Central memory CD4-positive, alpha-beta T cell (primary cell): ENCODE measurements at places on chromosomes 11 and 22.

DNA sequence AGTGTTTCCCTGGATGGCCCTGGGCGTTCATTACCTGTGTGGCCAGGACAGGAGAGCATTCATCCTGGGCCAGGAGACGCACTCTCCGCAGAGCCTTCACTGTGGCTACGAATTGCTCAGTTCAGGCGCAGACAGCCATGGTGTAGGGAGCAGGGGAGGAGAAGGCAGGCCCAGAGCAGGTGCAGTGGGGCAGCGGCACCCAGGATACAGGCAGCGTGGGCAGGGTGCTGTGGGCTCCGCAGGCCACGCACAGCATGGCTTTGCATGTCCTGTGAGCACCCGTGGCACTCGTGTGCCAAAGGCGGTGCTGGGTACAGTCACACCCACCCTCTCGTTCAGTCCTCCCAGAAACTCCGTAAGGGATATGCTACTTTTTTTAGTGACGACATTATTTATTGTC lies 124.2 kb upstream of the B3GAT1 start:
- DNase-seq = no peak

GRCh38 chr11:111454561-111455192 lies 57.5 kb downstream of the BTG4 start:
- no peak for DNase-seq

DNA sequence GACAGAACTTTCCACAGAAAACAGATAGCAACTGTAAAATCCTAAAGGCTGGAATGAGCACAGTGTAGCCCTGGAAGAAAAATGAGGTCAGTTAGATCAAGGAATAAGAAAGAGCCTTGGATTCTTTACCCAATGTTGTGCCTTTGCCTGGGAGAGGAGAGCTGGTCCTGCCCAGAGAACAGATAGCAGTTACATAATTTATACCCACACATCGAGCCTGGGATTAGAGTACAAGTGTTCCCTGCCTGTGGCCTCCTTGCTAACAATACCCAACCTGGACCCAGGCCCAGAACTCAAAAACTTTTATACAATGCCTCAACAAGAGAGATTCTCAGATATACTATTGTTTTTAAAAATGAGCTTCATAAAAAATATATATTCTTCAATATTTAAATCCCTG lies 1998.4 kb downstream of the LRRC4C start:
- DNase-seq = no peak

DNA sequence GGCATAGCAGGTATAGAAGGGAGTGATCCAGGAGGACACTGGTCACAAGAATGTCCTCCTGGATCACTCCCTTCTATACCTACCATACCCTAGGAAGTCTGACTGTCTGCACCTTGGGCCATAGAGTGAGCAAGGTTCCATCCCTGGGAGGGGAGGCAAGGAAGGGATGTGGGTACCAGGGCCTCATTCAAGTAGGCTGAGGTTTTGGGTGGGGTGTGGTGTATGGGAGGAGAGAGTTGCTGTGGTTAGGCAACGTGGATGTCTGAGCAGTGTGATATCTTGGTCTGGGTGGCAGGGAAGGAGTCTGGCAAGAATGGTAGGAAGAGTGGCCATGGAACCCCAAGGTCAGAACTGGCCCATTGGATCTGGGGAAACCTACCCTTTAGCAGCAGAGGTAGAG lies 13.2 kb downstream of the PPFIBP2 start:
- DNase-seq = peak; percentile 71

GRCh38 chr22:48898524-48899250 lies 929.0 kb downstream of the BRD1 start:
- DNase-seq = no peak

DNA sequence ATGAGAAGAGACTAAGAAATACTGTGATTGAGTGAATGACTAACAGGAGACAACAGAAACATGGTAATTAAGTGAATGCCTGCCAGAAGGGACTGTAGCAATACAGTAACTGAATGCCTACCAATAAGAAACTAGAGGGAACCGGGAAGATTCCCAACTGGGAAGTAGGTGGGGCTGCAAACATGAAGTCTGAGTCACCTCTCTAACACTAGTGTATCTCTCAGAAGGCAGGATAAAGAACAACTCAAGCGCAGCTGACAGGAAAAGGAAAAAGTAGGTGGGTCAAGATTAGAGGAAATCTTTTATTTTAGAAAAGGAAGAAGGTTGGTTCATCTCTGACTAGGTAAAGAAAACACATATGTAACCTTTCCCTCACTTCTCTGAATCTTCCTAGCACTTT lies 14.0 kb downstream of the C11orf42 start:
- no peak for DNase-seq

GRCh38 chr11:129190087-129190486 lies 2.0 kb downstream of the ARHGAP32 start:
- no peak for DNase-seq

DNA sequence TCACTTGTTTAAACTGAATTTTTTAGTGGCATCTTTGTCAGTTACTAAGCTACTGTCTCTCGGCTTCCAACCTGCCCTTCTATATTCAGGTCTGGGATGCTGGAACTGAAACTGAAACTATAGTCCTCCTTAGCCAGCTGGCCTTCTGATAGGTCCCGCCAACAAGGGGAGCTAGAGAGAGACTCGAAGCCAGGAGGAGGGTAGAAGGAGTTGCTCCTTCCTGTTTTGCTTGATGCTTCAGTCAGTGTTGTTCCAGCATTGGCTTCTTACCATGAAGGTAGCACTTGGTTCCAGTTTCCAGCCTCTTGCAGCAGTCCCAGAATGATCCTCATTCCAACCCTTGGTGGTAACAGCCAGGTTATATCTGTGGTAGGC lies 32.9 kb upstream of the HORMAD2 start:
- peak; percentile 50 for DNase-seq

DNA sequence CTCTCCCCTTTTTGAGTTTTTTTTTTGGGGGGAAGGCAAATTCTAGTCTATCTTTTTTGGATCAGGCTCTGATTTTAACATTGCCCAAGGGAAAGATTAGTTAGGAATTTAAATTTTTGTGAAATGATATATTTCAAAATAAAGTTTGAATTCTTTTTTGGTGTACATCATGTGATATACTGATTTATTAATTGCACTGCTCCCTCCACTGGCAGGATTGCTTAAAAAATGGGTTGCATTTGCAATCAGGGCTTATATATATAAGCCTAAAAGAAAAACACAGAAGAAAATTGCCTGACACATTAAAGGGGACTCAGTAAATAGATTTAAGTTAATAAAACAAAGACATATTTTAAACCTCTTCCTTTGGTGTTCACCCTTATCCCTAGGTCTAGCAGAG lies 1.2 kb downstream of the DYNC2H1 start:
- no peak for DNase-seq

DNA sequence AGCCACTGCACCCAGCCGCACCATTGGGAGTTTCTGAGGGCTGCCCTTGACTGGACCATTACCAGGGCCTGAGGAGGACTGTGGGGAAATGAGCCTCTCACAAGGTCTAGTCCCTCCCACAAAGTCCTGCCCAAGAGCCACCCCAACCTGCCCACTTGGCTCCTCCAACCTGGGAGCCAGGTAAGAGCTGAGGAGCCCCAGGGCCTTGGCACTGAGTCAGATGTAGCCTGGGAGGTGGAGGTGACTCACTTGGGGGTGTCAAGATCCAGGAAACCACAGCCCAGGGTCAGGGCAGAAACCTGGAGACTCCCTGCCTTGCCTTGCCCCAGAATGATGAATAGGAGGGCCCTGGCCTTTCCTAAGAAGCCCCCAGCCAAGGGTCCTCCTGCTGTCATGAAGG lies 25.8 kb upstream of the P2RY2 start:
- no peak for DNase-seq

DNA sequence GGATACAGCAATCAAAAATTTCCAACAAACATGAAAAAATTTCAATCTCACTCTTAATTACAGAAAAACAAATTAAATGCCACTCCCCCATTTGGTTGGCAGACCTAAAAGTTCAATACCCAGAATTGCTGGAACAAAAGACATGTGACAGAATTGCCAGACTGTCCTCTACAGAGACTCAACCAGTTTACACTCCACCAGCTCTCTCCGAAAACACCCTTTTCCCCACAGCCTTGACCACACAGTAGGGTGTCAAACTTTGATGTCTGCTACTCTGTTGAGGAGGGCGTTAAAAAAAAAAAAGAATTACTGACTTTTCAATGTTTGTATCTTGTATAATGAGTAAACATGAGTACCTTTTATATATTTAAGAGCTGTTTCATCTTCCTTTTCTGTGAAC lies 44.7 kb upstream of the YPEL1 start:
- no peak for DNase-seq

- DNase-seq = no peak
These were observed 728 bp downstream of the CTTN start for GRCh38 chr11:70398834-70399680.

- no peak for DNase-seq
These were observed 20.3 kb downstream of the MRGPRD start for GRCh38 chr11:68960294-68961071.

DNA sequence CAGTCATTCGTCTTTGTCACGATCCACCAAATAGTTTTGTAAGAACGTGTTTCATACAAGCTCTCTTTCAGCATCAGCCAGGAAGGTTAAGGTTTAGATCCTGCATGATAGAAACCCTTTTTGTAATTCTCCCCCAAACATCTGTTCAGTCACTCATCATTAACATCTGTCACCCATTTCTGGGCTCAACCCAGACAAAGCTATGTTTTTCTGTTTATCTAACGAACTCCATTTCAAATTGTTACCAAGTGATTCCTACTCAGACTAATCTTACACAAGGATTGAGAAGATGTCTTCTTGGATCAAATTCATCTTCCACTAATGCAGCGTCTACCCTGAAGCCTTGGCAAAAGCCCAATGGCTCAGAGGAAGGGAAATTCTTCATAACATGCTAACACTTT lies 58.8 kb downstream of the FZD4 start:
- no peak for DNase-seq

GRCh38 chr22:19784384-19785175 lies 24.0 kb downstream of the TBX1 start:
- no peak for DNase-seq

GRCh38 chr11:92962446-92962845 lies 7.0 kb upstream of the MTNR1B start:
- DNase-seq = no peak

- no peak for DNase-seq
These were observed 59.7 kb downstream of the NAT10 start for GRCh38 chr11:34165121-34165520.

GRCh38 chr11:75406338-75406777 lies 7.0 kb downstream of the RPS3 start:
- DNase-seq = no peak

GRCh38 chr11:61406991-61407728 lies 14.8 kb downstream of the TMEM216 start:
- no peak for DNase-seq

DNA sequence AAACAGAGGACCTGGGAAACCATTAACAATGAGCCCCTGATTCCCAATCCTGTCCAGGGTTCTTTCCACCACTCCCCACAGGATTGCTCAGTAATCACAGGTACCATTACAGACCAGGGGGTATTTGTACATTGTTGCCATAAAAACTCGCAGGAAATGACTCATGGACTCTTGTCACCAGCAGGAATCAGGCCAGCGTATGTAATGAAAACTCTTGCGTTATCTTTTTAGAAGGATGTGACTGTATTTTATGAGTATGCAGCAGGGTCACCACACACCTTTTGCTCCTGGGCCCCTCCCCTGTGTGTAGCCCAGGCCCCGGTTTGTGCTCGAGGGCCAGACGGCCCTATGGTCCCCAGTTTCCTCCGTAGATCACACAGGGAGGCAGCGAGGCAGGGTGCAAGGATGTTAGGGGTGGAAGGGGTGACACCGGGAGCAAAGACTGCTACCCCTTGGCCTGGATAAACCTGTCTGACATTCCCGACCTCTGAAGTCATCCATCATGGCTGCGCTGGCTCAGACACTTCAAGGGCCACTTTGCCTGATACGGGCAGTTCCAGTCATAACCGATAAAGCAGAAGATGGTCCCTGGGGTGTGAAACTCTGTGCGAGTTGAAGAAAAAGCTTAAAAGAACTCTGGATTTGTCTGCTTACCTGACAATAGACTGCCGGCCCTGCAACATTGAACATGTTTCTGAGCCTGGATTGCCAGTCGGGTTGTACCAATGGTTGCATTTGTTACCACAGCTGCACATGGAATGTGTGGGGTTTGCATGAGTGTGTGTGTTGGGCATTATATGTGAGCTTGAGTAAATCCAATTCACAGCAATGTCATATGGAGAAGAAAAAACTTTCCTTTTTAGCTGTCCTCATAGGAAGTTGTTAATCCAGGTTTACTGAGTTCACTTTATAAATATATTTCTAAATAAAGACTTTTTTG lies 56.9 kb downstream of the MICAL2 start:
- DNase-seq = no peak

- no peak for DNase-seq
These were observed 10.1 kb upstream of the CWF19L2 start for GRCh38 chr11:107467696-107468095.

GRCh38 chr11:66204412-66204811 lies 64.0 kb upstream of the RAB1B start:
- DNase-seq = no peak

DNA sequence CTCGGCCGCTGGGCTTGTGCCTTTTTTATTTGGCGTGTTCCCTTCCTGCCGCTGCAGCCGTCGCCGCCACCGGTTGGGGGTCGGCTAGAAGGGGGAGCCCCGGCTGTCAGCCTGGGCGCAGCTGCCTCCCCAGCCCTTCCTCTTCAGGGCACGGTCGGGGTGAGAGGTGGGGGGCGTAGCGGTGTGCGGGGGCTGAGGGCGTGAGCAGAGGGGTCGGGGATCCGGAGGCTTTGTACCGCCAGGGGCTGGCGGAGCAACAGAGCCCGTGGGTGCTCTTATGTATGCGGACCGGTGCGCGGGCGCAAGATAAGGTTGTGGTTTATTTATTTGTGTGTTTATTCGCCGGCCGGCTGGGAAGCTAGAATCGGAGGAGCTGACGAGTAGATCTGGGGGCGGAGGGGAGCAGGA lies 477 bp downstream of the ZBTB16 start:
- no peak for DNase-seq

DNA sequence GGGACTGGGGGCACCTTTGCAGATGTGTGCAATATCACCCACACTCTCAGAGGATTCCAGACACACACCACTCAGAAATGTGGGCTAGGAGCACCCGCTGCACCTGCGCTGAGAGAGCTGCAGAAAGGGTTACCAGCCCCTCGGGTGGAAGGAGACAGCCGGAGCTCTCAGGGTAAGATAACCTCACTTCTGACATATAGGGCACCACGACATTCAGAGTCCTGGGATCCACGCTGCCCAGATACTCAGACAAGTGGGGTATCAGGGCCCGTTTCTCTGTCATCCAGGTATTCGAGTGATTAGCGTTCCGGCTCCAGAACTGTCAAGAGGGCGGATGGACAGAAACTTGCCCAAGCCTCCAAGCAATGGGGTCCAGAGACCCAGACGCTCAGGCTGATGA lies 6.2 kb upstream of the SYT8 start:
- no peak for DNase-seq

DNA sequence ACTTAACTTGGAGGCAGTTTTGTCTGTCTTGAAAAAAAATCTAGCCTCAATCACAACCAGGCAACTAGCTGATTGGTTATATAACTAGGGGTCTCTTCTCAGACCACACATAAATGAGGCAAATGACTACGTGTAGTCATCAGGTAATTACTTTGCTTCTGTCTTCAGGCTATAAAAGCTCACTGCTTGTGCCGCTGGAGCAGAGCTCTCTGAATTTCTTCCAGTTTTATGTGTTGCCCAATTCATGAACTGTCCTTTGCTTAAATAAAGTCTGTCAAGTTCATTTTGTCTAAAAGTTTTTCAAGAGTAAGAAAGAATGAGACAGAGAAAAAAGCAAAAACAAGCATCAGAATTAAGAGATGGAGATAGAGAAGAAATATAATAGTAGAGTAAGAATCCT lies 93.4 kb downstream of the MUC15 start:
- DNase-seq = no peak

GRCh38 chr11:117195258-117195657 lies 3.9 kb upstream of the TAGLN start:
- no peak for DNase-seq

- DNase-seq = no peak
These were observed 3.4 kb upstream of the NDUFC2 start for GRCh38 chr11:78083021-78083420.
